ENCODE measurements at places on chromosomes 5 and 9.
A peak's percentile ranks its signal among the peaks of the same experiment; 100 is the strongest.

GRCh38 chr9:109975574-109976295 lies 195.7 kb downstream of the PALM2AKAP2 start:
- DNase-seq: no peak

- DNase-seq: no peak
Observed at GRCh38 chr5:59180515-59180914, 597.6 kb downstream of the RAB3C start.

- DNase-seq: no peak
Observed at GRCh38 chr9:120310035-120310434, 269.9 kb downstream of the CDK5RAP2 start.

DNA sequence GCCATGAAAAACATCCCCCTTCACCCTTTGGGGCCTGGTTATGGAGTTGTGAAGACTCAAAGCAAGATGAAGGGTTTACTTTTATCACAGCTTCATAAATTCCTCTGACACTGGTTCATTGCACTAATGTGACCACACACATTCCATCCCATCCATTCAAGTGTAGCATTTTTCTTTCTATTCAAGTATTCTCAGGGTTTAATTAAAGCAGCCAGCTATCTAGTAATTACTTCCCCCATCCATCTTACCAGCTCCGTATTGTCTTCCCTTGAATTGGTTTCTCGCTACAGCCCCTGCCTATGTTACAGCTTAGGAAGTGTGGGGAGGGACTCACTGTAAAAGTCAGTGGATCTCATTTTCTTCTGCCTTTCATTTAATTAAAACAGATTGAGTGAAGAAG lies 387.0 kb upstream of the RFX3 start:
- DNase-seq: no peak

DNA sequence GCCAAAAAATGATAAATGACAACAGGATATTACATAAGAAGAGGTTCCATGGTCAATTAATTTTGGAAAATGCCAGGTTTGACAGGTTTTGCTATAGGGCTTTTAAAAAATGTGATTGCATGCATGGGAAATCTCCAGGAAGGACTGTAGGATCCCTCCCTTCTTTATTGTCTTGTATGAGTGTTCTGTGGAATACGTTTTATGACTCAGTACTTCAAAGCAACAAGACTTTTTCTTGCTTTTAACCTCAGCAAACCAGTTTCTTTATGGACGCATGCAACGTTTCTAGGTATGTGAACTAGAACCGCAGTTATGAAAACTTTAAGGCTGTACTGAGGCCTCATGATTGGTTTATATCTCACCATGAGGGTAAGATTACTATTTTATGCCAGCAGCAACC lies 76.6 kb upstream of the NTRK2 start:
- DNase-seq: no peak

GRCh38 chr5:94473936-94474335 lies 144.5 kb downstream of the KIAA0825 start:
- DNase-seq: no peak

DNA sequence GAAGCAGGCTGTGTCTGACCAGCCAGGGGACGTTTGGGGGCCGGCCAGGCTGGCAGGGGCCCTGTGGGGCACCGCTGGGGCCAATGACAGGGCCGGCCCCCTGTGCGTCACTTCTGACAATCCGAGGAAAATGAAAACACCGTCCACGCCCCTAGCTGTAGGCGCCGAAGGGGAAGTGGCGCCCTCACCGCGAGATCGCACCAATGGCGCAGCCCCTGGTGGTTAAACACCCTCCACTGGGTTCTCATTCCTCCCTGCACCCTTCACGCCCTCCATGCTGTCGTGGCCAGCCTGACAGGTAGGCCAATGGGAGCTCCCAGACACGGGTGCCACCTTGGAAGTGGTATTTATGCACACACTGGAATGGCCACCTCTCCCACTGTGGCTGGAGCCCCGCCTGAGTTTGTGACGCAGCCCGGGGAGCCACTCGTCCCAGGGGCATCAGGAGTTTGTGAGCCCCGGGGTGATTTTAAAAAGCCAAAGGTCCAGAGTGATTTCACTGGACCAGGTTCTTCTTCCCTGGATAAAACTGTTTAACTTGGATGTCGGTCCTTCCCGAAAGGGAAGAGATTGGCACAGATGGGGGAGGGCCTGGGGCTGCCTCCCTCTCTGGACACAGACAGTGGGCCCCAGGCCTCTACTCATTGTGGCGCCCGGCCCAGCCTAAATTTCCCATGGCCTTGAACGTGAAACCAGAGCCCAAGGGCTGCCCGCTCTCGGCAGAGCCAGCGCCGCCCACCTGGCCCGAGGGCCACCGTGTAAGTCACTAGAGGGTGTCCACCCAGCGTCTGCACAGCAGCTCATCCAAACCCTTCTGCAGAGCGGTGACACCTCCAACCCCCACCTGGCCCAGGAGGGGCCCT lies 49.7 kb downstream of the NKD2 start:
- DNase-seq: no peak

- peak; percentile 79 for DNase-seq
Observed at GRCh38 chr5:1385395-1386273, 40.7 kb upstream of the CLPTM1L start.

- DNase-seq: no peak
Observed at GRCh38 chr5:160237571-160238093, 8.3 kb downstream of the FABP6 start.

GRCh38 chr9:109252291-109252690 lies 68.6 kb downstream of the EPB41L4B start:
- no peak for DNase-seq

DNA sequence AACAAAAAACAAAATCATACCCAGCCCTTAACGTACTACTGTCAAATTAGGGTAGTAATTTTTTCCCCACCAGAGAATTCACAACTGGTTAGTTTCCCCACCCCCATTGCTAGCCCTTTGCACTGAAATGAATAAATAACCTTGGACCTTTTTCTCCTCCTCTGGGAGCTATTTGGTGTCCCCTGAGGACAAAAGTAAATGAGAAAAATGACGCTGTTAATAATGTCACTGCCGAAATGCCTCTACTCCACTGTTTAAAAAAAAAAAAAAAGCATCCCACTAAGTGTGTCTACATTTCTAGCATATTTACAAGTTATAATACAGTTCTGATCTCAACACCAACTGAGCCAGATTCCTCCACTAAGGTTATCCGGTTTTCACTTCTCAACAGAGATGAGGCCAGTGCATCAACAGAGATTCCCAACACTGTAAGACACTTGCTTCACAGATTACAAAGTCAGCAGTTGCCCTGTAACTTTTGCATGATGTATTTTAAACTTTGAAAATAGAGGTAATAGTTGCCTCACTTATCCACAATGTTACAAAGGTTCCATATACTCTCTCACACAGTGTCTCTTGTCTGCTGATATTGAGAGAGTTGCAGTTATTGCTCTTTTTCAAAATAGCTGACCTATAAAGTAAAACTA lies 5.1 kb upstream of the NFIB start:
- no peak for DNase-seq

DNA sequence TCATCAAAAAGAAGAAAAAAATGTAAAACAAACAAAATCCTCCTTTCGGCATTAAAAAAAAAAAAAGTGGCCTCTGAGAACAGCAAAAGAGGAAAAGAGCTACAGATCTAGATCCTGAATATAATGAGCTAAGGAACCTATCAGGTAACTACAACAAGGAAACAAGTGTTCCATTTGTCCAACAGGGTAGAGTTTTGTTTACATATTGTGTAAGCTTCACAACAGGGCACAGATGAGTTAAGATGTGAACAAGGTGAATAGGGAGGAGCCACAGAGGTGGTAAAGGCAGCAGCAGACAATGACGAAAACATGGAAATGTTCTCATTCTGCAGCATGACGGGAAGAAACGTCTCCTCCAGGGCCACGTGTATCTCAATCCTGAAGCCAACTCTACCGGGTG lies 14.4 kb downstream of the ELP1 start:
- no peak for DNase-seq

GRCh38 chr9:109458453-109459211 lies 39.5 kb downstream of the PTPN3 start:
- no peak for DNase-seq

DNA sequence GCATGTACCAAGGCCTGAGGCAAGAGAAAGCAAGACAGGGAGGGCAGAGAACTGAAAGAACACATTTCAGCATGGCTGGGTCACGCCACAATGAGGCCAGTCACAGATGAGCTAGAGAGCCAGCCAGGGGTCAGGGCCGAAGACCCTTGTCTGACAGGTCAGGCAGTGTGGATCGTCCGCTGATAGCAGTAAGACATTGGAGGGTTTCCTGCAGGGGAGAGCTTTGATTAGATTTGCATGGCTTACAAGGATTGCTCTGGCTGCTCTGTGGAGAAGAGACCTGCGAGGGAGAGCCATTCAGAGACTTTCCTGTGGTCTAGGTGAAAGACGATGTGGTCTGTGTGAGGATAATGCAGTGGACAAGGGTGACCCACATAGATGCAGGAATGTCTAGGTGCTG lies 93.1 kb downstream of the RALGPS1 start:
- no peak for DNase-seq

- no peak for DNase-seq
Observed at GRCh38 chr9:99475401-99476065, 253.5 kb downstream of the SEC61B start.

DNA sequence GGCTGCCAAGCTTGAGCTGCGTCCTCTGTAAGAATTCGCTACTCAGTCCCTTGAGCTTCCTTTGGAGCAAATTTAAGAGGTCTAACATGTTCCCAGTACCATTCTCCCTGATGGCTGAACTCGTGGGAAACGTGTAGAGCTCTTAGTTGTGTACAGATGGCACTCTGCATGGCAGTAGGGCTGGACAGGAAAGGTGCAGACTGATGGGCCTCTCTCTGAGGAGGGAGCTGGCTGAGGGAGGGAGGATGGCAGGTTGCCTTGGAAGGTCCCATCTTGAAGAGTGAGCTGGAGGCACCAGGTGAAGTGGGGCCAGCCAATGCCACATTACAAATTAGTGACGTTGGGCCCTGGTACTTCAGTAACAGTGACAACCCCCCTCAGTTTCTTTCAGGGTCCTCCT lies 495.3 kb downstream of the CCDC171 start:
- no peak for DNase-seq

DNA sequence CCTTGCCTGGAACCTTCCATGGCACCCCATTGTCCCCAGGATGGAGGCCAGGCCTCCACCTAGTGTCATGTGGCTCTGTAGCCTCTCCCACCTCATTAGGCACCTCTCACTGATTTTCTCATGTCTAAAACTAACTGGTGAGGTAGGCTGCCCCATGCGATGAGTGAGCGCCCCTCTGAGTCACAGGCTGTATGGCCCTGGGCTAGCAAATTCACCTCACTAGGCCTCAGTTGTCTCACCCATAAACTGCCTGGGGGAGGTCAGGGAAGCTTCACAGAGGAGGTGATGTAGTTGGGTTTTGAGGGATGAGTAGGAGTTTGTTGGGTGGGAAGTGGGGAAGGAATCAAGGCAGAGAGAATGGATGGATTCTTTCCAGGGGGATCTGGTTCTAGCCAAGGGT lies 8.8 kb downstream of the RXRA start:
- DNase-seq: no peak

GRCh38 chr9:133960568-133961129 lies 31.5 kb downstream of the VAV2 start:
- no peak for DNase-seq

DNA sequence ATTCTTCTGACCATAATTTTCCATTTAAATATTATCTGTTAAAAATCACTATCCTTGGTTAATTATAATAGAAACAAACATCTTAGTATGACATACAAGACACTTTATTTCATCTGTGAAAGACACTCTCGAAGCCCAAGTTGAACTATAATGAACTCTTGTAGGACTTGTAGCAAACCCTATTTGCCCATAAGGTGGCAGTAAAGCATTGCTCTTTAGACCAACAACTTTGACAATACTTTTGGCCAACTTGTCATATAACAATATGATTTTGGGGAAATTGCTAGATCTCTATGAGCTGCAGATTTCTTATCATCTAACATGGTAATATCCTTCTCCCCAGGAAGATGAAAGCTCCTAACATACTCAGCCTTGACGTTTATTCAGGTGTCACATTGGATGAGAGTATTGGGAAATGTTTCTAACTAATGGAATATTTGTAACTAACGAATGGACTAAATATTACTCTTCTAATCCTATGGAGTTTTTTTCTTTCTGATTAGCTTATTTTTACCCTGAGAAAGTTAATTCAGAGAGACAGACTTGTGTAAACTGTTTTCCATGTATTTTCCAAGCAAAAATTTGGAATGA lies 11.0 kb downstream of the SPINK14 start:
- no peak for DNase-seq

GRCh38 chr9:25094518-25094917 lies 548.8 kb upstream of the IZUMO3 start:
- DNase-seq: no peak

- no peak for DNase-seq
Observed at GRCh38 chr5:44167540-44167939, 221.7 kb downstream of the FGF10 start.

GRCh38 chr9:129863059-129863690 lies 27.9 kb downstream of the USP20 start:
- DNase-seq: no peak

DNA sequence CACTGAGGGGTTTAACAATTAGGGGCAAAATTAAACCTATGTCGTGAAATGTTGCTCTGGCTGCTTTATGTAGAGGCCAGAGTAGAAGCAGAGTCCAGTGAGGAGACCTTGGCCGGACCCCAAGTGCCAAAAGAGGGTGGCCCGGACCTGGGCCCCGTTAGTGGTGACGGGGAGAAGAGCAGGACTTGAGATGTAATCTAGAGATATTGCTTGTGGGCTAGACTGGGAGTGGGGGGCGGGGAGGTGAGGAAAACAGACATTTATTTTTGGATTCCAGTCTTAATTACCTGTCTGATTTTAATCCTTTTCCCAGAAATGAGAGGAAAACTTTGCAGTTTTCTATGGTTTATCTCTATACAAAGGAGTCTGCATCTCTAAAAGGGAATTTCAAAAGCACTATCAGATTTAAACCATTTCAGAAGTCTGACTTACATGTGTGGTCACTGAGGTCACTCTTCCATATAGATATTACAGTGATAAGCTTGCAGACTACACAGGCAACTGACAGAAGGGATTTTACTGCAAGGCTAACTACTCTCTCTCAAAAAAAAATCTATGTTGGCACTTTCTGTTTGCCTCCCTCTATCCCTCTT lies 108.1 kb downstream of the MED27 start:
- no peak for DNase-seq

DNA sequence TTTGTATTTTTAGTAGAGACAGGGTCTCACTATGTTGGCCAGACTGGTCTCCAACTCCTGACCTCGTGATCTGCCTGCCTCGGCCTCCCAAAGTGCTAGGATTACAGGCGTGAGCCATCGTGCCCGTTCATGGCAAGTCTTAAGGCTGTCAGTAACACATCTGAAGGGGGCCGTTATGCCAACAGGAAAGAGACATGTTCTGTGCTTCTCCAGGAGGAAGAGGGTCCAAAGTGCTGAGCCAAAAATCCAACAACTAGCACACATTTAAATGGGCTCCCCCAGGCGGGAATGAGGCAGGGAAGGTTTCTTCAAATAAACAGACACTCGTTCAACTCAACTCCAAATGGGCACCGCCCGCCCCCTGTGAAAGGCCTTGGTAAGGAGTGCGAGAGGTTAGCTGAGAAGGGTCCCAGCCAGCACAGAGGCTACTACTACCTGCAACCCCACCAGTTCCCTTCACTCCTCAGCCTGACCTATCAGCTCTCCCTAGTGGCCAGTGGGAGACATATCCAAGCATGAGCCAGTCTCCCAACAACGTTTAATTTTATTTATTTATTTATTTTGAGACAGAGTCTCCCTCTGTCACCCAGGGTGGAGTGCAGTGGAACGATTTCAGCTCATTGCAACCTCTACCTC lies 84.1 kb upstream of the DMRT1 start:
- peak; percentile 49 for DNase-seq

- no peak for DNase-seq
Observed at GRCh38 chr5:126015235-126016181, 407.7 kb upstream of the GRAMD2B start.

- no peak for DNase-seq
Observed at GRCh38 chr5:132059696-132060500, 557 bp upstream of the IL3 start.

GRCh38 chr9:130531670-130532069 lies 47.7 kb upstream of the FUBP3 start:
- no peak for DNase-seq

All from frontal cortex (tissue), 4 donors.